ENCODE measurements at places on chromosomes 1 and 21.

GRCh38 chr1:29022620-29023019 is 101.1 kb downstream of the TMEM200B start:
- H3K36me3 ChIP-seq, result peaks cover 3% of the 10 kb centered on the region
- no peaks in the 10 kb centered on the region for H3K4me1 ChIP-seq
- H3K27me3 ChIP-seq, result no peaks in the 10 kb centered on the region
- H3K4me3 ChIP-seq, result no peak overlapping the region

GRCh38 chr21:31011412-31011811 is 26.9 kb downstream of the KRTAP19-8 start:
- peaks cover 7% of the 10 kb centered on the region for H3K27me3 ChIP-seq
- H3K4me3 ChIP-seq, result no peak overlapping the region
- DNase-seq, result no peak

- H3K4me3 ChIP-seq, result no peak overlapping the region
- DNase-seq, result no peak
- no peaks in the 10 kb centered on the region for H3K27me3 ChIP-seq
- no peaks in the 10 kb centered on the region for H3K36me3 ChIP-seq
Measured at GRCh38 chr1:187509091-187509490, 680.3 kb downstream of the PLA2G4A start.

- peak overlapping the region; percentile 76 for H3K27ac ChIP-seq
- peaks cover 34% of the 10 kb centered on the region for H3K4me1 ChIP-seq
- no peak for DNase-seq
- H3K4me3 ChIP-seq, result no peak overlapping the region
Measured at GRCh38 chr1:232110281-232111090, 483.9 kb downstream of the DISC1 start.

DNA sequence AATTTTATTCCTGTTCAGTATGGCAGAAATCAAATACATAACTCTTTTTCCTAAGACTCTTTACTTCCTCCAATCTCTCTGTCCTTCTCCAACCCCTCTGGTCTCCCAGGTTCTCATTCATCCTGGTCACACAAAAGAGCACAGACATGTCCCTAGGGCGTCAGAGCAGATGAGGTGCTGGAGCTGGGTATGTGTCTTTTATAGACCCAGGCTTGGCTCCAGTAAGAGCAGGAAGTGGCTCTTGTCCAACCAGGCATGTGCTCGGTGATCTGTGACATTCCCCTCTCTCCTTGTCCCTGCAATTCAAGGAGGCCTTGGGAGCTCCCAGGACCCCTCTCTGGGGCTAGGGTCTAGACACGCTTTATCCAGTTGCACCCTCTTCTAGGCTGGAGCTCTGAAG is 18.0 kb upstream of the LCE2D start:
- no peak overlapping the region for H3K27ac ChIP-seq
- no peaks in the 10 kb centered on the region for H3K27me3 ChIP-seq
- no peak overlapping the region for H3K4me3 ChIP-seq
- H3K4me1 ChIP-seq, result no peaks in the 10 kb centered on the region
- DNase-seq, result no peak

DNA sequence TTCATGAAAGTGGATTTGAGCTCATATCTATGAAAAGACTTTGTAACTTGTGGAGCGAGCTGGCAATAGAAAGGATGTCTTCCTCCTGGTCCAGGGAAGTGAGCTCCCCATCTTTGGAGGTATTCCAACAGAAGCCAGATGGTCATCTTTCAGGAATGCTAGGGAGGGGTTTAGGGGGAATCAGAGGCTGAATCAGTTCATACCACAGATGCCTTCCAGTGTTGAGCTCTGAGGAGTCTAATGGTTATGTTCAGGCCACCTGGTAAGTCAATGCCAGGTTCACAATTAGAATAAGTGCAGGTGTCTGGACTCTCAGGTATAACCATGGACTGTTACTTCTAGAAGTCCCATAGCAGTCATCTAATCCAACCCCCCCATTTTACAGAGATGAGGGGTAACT is 119.1 kb downstream of the ACTL8 start:
- H3K4me3 ChIP-seq, result no peak overlapping the region
- DNase-seq, result no peak
- no peak overlapping the region for H3K27ac ChIP-seq
- peaks cover 13% of the 10 kb centered on the region for H3K4me1 ChIP-seq
- H3K27me3 ChIP-seq, result peaks cover 6% of the 10 kb centered on the region

DNA sequence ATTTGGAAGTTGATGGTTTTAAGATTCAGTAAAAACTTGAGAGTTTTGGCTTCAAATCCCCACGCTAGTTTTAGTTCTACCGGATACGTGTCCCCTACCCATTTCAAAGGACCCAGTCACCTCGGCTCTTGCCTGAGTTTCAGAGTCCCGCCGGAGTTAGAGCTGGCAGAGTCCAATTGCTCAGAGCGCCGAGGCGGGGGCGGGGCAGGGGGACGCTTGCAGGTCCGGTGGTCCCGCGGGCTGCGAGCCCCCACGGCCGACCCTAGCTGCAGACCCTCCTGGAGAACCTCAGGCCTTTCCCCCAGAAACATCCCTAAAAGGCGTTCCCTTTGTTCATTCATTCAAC is 765 bp upstream of the VPS45 start:
- peak overlapping the region; percentile 99 for H3K27ac ChIP-seq
- DNase-seq, result peak; percentile 71
- peaks cover 36% of the 10 kb centered on the region for H3K4me1 ChIP-seq
- peaks cover 7% of the 10 kb centered on the region for H3K36me3 ChIP-seq
- peak overlapping the region; percentile 93 for H3K4me3 ChIP-seq

DNA sequence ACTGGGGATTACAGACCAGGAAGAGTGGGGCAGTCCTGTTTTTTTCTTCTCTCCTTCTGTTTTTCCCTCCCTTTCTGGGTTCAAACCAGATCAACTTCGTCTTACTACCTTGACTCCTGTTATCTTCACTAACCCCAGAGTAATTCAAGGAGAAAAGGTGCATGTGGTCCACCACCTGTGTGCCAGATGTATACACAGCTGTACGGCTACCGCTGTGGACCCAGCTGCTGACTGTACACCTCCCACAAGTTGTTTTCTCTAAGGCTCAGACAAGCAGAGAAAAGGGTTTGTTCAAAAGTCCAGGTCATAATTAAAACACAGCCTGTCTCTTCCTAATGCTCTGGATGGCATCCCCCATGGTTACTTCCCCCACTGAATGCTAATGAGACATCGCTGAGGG is 102.1 kb downstream of the LMX1A start:
- no peak overlapping the region for H3K4me3 ChIP-seq
- H3K4me1 ChIP-seq, result no peaks in the 10 kb centered on the region
- H3K27me3 ChIP-seq, result peaks cover 87% of the 10 kb centered on the region
- no peak for DNase-seq
- H3K27ac ChIP-seq, result no peak overlapping the region

DNA sequence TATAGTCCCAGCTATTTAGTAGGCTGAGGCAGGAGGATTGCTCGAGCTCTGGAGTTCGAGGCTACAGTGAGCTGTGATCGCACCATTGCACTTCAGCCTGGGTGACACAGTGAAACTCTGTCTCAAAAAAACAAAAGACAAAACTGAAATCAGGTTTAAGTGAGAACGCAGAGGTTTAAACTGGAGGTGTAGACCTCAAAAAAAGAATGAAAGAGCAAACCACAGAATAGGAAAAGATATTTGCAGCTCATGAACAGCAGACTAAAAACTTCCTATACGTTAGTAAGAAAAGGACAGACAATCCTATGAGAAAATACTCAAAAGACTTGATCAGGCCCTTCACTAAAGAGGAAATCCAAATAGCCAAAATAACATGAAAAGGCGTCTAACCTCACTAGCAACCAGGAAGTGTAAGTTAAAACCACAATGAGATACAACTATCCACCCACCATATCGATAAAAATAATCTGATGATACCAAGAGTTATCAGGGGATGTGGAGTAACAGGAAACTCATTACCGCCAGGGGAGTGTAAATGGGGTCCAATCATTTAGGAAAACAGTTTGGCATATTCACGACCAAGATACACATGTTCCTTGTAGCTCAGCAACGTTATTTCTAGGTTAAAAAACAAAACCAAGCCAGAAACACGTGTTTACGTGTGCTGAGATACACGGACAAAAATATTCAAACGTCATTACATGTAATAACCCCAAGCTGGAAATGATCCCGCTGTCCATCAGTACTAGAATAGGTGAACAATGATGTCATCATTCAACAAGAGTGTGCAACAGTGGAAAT is 9.8 kb downstream of the TNFRSF9 start:
- no peak overlapping the region for H3K27ac ChIP-seq
- peaks cover 29% of the 10 kb centered on the region for H3K27me3 ChIP-seq
- H3K4me1 ChIP-seq, result no peaks in the 10 kb centered on the region
- H3K4me3 ChIP-seq, result no peak overlapping the region

Data from mesothelial cell of epicardium (in vitro differentiated cells).